ENCODE measurements at places on chromosomes 16 and 17. TPM values are rescaled to one million over a fixed set of nuclear protein-coding genes. Genes with fewer than 3 reads are reported as not detected.

GRCh38 chr17:50094243-50094752 is 853 bp upstream of the PDK2 start:
- DNase-seq, result peak; percentile 88

- peak; percentile 88 for DNase-seq
Measured at GRCh38 chr17:20009302-20010098, at the start of gene SPECC1. Gene SPECC1, plus strand, starts transcription at chr17:20009359. Its CDS starts 87,293 bp downstream, at chr17:20096652.

GRCh38 chr16:57619606-57620334 is 8.7 kb upstream of the ADGRG1 start:
- no peak for DNase-seq

DNA sequence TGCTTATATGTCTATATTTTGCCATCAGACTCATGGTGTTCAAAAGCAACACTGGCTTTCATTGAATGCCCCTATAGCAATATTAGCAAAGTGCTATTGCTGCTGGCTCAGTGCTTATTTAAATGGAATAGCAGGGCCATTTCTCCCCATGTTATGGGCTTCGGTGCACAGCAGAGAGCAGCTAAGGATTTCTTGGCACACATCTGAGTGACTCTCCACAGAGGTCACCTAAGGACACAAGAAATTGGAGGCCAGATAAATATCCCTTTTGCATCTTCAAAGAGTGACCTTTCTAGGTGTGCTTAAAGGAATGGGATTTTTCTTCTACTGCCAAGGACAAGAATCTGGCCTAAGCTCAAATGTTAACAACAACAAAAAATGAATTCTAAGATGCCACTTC is 751.8 kb downstream of the CDH11 start:
- DNase-seq, result no peak

- DNase-seq, result no peak
Measured at GRCh38 chr16:563072-563644, 3.0 kb downstream of the PRR35 start.

DNA sequence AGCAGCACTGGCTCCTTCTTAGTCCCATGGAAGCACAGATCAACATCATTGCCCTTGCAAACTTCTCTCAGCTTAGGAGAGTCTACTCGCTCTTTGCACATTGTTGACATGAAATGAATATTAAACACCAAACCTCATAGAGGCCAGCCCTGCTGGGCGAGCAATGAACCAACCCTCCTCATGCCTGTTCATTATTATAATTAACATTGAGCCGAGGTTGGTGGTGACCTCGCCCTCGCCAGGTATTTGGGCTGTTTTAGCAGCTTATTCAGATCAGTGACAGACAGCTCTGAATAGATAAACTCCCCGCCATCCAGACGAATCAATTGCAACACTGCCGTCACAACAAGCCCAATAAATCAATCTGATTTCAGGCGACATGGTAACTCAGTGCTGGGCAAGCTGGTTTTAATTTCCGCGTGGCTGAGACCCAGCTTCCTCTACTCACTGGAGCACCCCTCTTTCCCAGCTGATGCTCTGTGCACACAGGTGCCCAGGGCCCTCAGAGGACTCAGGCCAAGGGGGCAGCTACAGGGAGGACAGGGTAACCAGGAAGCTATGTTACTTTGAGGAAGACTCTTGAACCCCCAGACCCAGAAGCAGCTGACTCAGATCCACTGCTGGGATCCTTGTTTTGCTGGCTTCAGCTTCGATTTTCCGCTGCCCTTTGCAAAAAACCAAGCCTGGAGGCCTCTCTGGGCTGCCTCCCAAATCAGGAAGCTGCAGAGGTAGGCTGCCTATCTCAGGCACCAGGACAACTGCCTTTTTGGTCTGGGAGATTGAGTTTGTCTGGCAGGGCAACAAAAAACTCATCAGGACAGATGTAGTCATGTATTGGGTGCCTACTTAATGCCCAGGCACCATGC is 10.7 kb upstream of the SEZ6 start:
- no peak for DNase-seq

DNA sequence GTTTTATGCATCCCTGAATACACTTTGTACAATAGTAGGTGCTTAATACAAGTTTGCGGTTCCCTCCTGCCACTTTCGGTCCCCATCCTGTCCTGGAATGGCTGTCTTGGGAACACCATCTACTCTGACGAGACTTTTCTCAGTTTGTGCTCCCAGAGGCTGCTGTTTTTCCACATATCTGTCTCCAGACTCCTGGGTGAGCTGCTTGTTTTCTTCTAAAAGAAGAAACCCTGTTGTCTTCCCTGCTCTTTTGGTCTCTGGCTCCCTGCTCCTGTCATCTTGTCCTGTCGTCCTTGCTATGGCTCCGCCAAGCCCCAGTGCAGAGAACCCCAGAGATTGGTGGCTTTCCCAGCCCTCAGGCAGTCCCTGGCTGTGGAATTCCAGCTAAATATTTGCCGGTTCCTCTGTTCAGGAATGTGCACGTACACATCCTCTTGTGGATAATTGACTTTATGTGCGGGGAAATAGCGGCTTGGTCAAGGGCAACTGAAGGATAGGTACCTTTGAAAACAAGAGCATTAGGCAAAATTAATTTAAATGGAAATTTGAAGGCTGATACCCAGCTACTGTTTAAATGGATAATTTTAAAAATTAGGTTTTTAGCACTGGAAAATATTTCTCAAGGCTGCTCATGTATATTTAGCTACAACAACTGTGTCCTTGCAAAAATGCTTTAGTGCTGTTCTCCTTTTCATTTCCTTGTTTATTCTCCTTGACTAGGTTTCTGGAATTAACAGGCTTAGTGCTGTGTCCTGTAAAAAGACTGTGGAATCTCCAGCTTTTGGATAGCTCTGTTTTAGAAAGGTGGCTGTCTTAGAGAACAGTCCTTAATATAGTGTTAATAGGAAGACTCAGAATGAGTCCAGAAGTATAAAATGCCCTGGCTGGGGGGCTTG is 50.2 kb upstream of the SLC12A3 start:
- no peak for DNase-seq

GRCh38 chr16:66231452-66232160 is 134.9 kb upstream of the CDH5 start:
- DNase-seq, result no peak

GRCh38 chr17:76700617-76701470 is 9.9 kb downstream of the MXRA7 start:
- DNase-seq, result peak; percentile 56

The ZNF768 gene
- total RNA-seq, result 3.3 TPM

The SLC38A8 gene
- total RNA-seq, result not detected

The BAIAP3 gene
- 21.7 TPM for total RNA-seq

The PRKCB gene
- total RNA-seq, result 183 TPM

The RRAD gene
- 4.5 TPM for total RNA-seq

The THUMPD1 gene
- 92.2 TPM for total RNA-seq

The ITGA2B gene
- total RNA-seq, result 32.9 TPM

The C16orf86 gene
- total RNA-seq, result 3.5 TPM

The SHISA9 gene
- total RNA-seq, result not detected

The IRX3 gene
- not detected for total RNA-seq

Measured in natural killer cell (primary cell).